GM12891 (cell line): ENCODE measurements at places on chromosomes 3 and 15.

DNA sequence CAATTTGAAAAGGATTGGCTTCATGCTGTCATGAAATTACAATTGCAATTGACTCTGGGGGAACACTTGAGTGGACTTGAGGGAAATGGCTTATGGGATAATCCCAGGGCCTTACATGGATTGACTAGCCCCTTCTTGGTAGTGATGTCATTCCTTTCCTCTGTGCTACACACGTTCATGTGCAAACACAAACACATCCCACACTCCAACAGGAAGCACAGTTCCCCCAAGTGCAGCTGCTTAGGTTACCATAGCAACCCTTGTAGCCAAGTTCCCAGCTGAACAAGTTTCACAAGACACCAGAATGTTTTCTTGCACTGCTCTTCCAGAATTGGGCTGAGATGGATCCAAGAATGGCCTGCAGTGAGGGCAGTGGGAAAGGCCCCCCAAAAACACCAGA, 217.0 kb downstream of the ZNF621 start:
- DNase-seq = no peak

- DNase-seq = peak; percentile 16
Observed at GRCh38 chr3:37546876-37547275, 314.8 kb upstream of the CTDSPL start.

DNA sequence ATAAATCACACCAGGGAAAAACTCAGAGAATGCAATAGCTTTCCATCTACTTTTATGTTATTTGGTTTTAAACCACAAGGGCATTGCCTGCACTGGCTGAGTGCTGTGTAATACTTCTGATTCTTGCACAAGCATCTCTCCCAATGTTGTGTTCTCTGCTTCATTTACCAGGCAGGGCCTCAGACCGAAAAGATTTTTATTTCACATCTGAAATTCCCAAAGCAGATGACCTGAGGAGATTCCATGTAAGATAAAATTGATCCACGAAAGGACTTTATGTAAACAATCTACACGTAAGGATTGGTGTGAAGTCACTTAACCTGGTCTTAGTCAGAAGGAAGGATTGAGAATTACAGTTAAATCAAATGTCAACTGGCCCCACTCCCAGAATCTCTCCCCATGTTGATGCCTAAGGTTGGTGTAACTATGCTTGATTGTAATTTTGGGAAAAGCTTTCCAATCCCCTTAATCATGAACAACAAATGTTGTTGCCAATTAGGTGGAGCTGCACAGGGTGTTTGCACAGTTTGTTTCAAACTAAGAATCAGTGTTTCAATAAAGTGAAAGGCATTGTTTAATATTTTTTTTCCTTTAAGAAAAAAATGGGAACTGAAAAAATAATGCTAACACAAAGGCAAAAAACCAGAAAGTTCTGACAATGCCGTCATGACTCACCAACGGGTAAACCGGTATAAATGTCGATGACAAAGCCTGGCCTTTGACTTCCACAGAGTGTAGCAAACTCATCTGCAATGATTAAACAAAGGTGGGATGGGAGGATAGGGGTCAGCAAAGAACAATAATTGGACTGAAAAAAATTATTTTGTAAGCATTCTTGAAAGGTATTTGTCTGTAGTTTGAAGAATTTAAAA, 128.6 kb downstream of the DUT start:
- no peak for DNase-seq

DNA sequence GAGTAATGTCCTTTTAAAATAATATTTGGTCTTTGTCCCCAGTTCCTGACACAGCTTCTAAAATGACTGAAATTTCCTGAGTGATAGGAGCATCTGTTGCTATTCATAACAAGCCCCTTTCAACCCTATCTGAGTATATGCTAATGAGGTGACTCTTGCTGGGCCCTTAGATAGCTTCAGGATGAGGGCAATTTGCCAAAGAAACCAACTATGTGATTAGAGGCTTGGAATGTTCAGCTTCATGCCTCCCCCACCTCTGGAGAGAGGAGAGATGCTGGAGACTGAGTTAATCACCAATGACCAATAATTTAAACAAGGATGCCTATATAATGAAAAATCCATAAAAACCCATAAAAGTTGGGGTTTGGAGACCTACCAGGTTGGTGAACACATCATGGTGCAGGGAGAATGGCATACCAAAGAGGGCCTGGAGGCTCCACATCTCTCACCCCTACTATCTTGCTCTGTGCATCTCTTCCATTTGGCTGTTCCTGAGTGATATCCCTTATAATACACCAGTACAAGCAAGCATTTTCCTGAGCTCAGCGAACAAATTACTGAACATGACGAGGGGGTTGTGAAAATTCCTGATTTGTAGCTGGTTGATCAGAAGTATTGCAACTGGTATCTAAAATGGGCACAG, 189.2 kb downstream of the ECT2 start:
- no peak for DNase-seq

DNA sequence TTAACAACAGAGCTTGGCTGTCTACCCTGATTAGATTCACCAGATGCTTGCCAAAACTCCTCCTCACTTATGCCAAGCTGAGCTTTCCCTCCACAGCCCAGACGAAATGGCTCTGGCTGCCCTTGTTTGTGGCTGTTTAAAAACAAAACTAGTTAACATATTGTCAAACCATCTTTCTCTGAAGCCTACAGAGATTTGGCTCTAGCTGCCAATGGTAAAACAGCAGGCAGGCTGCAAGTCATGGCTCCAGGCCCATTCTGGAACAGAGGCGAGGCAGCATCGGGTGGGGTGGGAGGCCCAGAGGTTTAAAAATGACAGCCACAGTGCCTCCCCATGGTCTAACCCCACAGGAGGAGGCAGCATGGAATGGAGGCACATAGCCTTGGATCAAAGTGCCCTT, 75.9 kb downstream of the SCN5A start:
- DNase-seq = no peak

DNA sequence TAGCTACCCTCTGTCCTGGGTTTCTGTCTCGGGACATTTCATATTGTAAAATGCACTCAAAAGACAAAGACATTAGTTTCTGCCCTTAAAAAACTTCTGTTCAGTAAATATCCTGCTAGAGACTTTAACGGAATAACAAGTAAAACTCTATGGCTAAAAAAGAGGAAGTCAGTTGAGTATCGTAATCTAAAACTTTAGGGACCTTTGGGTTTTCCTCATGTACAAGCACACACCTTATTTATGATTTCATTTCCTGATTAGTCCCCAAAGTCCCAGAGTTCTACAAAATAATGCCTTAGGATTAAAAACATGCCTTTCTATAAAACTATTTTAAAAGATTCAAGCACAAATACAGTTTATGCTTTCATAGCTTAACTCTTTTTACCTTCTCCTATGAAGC, 585.9 kb downstream of the UNC13C start:
- no peak for DNase-seq

DNA sequence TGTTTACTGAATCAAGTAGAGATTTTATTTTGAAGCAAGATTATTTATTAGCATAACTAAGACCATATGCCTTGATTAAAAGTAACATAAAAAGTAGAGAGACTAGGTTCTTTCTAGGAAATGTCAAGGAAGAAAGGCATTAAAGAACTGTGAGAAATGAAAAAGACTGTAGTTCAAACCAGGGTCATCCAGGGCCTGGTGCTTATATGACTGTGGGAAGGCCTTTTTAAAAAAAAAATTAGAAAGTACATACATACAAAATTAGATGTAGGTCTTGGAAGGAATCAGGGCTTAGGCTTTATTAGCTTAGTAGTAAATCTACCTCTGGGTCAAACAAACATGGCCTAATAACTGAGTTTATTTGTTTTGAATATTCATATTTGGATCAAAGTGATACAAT, 173.9 kb upstream of the TBL1XR1 start:
- no peak for DNase-seq

- DNase-seq = no peak
Observed at GRCh38 chr3:129967761-129968160, 6.8 kb upstream of the TRH start.

DNA sequence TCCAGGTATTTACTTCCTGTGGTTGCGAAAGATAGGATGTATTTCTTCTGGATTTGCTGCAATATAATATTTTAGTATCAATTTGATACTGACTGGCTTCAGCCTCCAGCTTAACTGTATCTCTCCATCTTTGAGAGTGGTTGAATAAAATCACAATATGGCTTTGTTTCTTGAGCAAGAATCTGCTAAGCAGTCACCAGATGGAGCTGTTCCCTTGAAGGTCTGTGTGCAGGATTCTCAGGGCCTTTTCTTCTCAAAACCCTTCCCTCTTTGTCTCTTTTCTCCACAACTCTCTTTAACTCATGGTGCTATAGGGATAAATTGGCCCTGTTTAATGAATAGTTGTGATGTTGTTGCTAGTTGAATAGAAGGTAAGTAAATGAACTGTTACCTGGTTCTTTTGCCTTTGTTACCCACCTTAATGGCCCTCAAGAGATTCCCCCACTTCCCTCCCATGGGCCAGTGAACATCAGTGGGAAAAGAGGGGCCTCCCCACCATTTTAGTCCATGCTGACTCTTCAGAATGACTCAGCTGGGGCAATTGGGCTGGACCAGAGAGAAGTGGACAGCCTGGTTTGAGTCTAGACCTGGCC, 34.8 kb upstream of the RAB6B start:
- no peak for DNase-seq

DNA sequence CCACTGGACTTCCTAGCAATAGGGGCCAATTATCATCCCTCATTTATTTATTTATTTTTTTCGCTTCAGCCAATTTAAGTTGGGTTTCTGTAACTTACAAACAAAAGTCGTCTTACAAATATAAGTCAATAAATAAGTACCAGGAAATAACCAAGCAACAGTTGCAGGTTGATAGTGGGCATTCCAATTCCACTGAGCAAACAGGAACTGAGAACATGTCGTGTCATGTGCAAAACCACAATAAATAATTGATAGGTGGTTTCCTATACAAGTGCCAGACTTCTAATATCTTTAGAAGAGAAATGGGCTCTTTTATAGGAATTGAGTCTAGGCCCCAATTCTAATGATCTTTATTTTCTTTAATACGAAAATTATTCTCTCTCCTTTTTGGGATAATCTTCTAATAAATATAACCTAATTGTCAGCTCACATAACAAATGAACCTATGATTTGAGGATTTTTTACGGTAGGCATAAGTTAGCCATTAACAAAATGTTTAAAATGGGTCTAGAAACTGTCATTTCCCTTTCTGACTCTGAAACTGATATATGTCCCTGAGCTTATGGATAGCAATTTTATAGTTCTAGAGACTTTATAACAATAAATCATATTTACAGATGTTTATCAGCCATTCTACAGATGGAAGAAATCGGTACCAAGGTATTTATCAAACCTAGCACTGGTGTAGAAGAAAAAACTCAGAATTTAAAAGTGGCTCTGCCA, 571.8 kb downstream of the FOXP1 start:
- DNase-seq = no peak

GRCh38 chr15:101139986-101140696, 111.7 kb downstream of the CHSY1 start:
- no peak for DNase-seq

DNA sequence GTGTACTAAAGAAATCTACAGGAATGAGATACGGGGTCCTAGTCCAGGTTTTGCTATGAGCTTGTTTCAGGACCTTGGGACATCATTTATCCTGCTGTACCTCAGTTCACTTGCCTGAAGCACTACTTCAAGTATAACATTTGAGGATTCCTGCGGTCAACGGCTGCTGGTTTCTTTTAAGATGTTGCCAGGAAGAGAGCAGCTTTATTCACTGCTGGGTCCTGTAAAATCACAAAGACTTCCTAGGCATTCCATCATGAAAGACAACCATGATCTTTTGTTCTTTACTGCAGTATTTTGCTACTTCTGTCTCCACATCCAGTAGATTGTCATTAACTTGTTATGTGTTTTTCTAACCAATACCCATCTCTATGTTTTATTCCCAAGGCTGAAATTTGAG, 61.0 kb upstream of the PYDC2 start:
- no peak for DNase-seq

DNA sequence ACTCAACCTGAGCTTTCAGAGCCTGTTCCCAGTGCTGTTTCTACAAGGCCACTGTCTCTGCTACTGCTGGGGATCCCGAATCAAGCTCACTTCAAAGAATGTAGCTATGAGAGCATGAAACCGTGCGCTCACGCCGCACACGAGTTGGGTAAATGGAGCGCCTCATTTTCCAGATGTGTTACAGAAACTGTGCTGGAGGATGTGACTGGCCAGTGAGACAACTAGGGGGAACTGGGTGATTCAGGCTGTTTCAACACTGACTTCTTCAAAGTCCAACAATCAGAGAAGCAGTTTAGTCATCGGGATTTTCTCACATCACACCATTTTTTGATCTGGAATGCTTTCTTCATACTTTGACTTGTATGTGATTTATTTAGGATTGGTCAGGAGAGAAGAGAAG, 3.5 kb downstream of the ZNF710 start:
- DNase-seq = no peak

- DNase-seq = peak; percentile 39
Observed at GRCh38 chr15:64067564-64068030, 21.3 kb upstream of the DAPK2 start.

DNA sequence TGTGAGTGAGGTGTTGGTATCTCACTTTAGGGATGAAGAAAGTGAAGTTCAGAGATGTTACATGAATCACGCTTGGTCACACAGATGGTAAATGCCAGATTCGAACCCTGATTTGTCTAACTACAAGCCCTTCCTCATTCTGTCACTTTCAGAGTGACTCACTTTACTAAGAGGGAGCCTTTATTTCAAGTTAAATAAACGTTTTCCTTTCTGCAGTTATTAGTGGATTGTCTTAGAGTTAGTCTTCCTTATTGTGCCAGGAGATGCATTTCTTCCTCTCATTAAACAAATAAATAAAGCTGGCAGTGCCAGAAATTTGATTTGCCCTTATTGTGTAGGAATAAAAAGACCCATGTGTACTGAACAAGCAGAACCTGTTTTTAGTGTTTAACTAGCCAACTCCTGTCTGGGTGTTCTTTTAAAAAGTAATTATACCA, 162.5 kb downstream of the AKAP13 start:
- DNase-seq = no peak

- no peak for DNase-seq
Observed at GRCh38 chr3:172175254-172175599, 135.8 kb downstream of the FNDC3B start.

- no peak for DNase-seq
Observed at GRCh38 chr3:185930393-185931107, 7.3 kb downstream of the TRA2B start.

DNA sequence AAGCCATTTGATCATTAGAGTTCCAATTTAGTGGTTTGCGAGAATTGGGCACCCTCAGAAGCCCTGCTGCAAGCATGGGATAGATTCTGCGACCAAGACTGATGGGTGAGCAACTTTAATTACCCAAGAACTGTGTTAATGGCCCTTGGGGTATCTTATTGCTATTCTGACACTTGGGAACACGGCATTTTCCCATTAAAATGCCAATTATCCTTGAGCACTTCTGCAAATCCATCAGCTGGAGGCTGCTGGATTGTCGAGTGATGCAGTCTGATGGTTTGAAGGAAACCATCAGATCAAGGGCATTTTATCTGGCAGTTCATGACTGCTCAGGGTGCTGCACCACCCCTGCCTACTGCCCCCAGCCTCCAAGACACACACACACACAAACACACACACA, 183.6 kb upstream of the PROK2 start:
- DNase-seq = no peak

DNA sequence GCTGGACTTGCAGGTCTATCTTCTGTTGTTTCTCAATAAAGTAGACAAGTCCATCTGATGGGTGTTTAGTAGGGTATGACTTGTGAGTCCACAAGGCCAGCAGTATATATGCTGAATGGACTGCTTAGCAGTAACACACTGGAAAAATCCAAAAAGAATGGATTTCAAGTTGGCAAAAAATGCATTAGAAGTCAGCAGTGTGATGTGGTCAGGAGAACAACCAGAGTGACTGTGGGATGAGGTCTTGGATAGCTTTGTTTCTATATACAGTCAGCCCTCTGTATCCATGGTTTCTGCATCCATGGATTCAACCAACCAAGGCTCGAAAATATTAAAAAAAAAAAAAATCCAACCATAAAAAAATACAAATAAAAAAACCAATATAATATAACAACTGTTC, 55.8 kb downstream of the LPP start:
- no peak for DNase-seq
